Activated T-cell treated with anti-CD3 and anti-CD28 coated beads, Interleukin-2, amount 50 U/mL, for 72 hours (primary cell): ENCODE measurements at places on chromosomes 5 and 9.
A peak's percentile ranks its signal among the peaks of the same experiment; 100 is the strongest.

DNA sequence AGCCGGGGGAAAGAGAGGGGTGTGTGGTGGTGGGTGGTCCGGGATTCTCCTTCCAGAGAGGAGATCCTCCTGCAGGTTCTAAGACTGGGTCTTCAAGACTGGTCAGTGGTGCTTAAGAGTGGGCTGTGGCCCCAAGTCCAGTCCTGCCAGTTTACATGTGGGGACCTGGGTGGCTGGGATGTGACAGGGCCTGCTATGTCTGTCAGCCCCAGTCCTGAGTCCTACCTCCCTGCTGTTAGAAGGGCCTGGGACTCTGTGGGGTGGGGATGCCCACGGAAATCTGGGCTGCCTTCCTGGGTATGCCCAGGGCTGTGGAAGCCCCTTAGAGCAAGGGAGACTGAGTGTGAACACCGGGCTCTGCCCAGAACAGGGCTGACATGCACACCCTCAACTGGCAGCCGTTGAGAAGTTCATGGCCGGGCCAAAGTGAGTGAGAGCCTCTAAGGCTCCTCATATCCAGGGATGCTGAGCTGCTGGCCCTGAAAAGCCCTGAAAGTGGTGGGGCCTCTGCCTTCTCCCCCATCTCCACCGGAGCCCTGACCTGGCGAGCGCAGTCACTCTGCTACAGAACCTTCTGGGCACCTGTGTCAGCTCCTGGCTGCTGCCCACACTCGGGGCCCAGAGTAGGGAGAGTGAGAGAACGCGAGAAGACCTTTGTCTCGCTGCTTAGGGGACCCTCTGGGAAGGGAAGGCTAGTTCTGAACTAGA is 1.7 kb downstream of the PHF2 start:
- DNase-seq = no peak

DNA sequence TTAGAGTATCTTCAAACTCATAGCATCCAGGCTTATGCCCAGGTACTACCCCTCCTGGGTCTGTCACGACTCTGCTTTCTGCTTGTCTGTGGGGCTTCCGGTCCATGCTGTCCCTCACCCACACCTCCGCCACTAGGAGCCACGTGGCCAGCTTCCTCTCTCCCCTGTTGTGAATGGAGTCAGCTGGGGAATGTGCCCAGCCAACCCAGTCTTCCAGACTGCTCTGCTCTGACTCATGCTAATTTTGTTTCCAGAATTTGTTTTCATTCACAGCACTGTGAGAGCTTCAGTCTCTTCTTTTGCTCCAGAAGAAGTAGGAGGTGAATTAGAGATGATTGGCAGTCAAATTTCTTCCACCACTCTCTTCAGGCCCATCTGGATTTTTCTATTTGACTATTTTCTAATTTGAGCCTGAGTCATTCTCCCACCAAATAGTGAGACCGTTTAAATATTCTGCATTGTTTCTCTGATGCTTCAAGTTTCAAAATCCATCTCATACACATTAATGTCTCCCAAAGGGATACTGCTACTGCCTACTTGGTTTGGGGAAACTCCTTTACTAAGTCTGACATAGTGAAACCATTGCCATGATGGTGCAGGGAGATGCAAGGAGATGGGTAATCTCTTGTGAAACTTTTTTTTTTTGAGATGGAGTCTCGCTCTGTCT is 424.1 kb upstream of the KIF2A start:
- no peak for DNase-seq

- peak; percentile 37 for DNase-seq
Observed at GRCh38 chr5:18744441-18744840, 1110.2 kb downstream of the TAF11L14 start.

DNA sequence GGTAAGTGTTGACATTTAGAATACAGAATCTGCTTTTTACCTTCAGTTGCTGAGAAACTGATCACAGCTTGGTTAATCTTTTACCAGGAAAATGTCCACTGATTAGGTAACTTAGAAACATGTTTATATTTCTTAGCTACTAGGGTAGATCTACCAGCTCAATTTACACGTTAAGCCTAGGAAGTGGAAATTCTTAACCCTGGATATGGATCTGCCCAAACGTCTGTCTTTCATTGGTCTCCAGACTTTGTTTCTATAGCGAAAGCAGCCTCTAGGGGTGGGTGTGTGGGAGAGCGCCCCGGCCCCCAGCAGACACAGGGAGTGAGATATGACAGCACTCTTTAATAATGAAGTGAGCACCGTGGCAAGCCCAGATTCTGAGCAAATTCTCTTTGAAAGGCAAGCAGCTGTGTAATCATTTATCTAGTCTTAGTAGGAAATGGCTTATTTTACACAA is 141.6 kb upstream of the ZNF608 start:
- DNase-seq = no peak

DNA sequence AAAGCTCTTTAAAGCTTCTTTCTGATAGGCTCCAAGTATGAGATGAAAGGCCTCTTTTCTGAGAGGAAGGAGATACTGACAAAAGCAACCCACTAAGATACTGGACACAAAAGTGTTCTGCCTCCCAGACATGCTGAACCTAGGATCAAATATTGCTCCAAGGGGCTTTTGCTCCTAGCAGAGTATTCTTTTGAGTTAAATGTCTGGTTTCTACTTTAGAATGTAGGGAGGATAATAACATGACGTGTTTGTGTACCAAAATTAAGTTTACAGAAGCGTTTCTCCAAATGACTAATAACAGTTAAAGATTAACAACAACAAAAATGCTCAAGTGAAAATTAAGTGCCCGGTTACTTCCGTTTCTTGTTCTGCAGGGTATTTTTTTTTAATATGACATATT is 2293.3 kb upstream of the C9orf72 start:
- DNase-seq = no peak

DNA sequence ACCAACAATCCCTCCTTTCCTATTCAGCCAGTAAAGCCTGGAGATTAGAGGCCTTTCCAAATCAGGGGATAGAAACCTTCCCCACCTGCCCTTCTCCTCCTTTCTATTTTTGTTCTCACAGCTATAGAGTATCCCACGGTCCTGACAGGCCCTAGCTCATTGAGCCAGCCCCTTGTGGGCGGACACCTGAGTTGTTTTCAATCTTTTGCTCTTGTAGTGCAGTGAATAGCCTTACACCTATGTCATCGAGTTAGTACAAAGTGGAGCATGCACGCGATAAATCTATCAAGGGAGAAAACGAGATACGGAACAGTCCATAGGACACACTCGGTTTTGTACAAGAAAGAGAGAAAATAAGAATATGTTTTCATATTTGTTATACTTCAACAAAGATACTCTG is 77.2 kb downstream of the TSPAN17 start:
- DNase-seq = no peak

GRCh38 chr9:36923025-36923625 is 110.9 kb downstream of the PAX5 start:
- no peak for DNase-seq

- no peak for DNase-seq
Observed at GRCh38 chr5:147483961-147484707, 25.7 kb downstream of the DPYSL3 start.

DNA sequence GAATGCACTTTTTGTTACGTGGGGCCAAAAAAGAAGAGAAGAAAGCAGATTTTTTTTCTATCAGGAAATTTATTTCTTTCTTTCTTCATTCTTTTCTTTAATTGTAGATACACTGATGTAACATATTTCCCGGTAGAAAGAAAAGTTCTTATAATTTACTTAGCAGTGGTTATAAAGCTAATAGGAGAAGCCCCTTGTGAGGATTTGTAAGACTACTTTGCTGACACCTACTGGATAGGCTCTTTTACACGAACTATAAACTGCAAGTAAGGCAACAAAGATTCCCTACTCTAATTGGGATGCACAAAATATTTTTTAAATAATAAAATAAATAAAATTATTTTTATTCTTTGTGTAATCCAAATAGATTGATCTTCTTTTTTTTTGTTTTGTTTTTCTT is 284.4 kb downstream of the DNAH5 start:
- DNase-seq = no peak
